CD4-positive, CD25-positive, alpha-beta regulatory T cell (primary cell): ENCODE measurements at places on chromosomes 7 and 10. TPM values are rescaled to one million over a fixed set of nuclear protein-coding genes. Genes with fewer than 3 reads are reported as not detected.

Gene C7orf33
- polyA plus RNA-seq = not detected

Gene AKR1D1
- polyA plus RNA-seq = not detected

Gene ADAM12
- 3.0 TPM for polyA plus RNA-seq

Gene SUMF2
- 182 TPM for polyA plus RNA-seq

Gene HSPA12A
- 2.1 TPM for polyA plus RNA-seq

Gene REEP3
- polyA plus RNA-seq = 13.8 TPM

DNA sequence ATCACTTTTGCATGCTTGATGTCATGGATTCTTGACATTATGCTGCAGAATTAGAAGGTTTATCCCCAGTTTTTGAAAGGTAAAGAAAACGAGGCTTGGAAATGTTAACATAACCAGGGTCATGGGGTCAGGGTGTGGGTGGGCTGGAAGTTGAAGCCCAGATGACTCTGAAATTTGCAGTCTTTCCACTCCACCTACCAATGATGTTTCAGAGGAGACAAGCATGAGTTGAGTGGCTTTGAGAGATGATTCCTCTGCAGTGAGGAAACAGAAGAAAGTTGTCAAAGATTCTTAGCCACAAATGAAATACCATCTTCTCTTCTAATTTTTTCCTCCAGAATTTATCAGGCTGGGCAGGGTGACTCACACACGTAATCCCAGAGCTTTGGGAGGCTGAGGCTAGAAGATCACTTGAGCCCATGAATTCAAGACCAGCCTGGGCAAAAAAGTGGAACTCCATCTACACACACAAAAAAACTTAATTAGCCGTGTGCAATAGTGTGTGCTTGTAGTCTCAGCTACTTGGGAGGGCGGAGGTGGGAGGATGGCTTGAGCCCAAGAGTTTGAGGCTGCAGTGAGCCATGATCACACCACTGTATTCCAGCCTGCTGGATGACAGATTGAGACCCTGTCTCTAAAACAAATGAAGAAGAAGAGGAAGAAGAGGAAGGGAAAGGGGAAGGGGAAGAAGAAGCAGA lies 239.1 kb upstream of the AUTS2 start:
- DNase-seq = no peak

DNA sequence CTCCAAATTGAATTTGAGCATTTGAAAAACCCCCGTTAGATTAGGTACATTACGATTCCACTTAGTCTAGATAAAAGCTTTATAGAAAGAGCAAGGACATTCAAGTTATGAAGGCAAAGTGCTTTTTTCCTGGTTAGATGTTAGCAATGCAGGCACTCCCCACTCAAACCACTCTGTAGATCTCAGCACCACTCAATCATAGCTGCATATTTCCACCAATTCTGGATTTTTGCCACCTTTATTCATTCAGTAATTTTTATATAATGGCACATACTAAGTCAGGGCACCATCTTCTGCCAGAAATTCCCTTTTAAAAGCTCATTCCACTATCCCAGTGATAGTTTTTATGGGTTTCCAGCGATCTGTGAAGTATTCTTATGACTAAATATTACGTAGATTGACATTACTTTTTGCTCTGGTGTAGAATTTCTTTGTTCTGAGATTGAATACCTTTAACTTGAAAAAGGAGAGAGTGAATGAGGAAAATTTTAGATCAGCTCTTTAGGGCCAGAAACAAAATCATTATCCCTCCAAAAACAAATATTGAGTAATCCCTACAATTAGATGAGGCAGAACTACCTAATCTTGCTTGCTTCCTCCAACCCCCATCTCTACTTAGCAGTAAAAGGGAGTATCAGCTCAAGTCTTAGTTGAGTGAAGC lies 51.6 kb downstream of the RNLS start:
- no peak for DNase-seq

GRCh38 chr10:29448125-29448524 lies 159.3 kb downstream of the LYZL1 start:
- DNase-seq = no peak

GRCh38 chr10:79942261-79943185 lies 6.4 kb downstream of the SFTPD start:
- no peak for DNase-seq

GRCh38 chr7:65037740-65038688 lies 31.5 kb upstream of the ERV3-1 start:
- peak; percentile 90 for DNase-seq

- no peak for DNase-seq
Measured at GRCh38 chr7:135842446-135843179, 94.0 kb upstream of the FAM180A start.
